ENCODE measurements at places on chromosomes 16 and 17.

GRCh38 chr16:17031484-17032268 is 439.1 kb downstream of the XYLT1 start:
- DNase-seq: no peak

- no peak for DNase-seq
Observed at GRCh38 chr16:62870554-62870953, 834.3 kb upstream of the CDH8 start.

GRCh38 chr16:3889059-3889458 is 8.5 kb upstream of the CREBBP start:
- no peak for DNase-seq

- DNase-seq: no peak
Observed at GRCh38 chr17:27490391-27490790, 34.1 kb downstream of the KSR1 start.

GRCh38 chr17:52306314-52306713 is 147.8 kb upstream of the CA10 start:
- DNase-seq: peak; percentile 5

DNA sequence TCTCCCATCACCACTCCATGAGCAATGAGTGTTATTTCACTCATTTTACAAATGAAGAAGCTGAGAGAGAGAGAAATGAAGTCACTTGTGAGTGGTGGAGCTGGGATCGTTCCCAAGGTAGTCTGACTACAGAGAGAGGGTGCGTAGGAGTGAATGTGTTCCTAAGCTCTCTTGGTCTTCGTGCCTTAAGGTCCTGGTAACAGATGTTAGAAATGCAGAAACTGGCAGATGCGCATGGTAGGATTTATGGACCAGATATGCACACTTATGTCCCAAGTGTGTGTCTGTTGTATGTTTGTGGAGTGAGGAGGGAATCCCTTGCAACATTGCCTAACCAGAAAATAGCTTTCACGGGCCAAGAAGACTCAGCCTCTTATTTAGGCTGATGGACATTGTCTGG is 93.2 kb upstream of the ZNF469 start:
- DNase-seq: no peak

- no peak for DNase-seq
Observed at GRCh38 chr17:77736721-77737120, 221.8 kb upstream of the TNRC6C start.

- DNase-seq: peak; percentile 56
Observed at GRCh38 chr16:69131839-69132423, 457 bp downstream of the CHTF8 start.

GRCh38 chr17:28963841-28964240 is 12.5 kb upstream of the PHF12 start:
- DNase-seq: no peak

DNA sequence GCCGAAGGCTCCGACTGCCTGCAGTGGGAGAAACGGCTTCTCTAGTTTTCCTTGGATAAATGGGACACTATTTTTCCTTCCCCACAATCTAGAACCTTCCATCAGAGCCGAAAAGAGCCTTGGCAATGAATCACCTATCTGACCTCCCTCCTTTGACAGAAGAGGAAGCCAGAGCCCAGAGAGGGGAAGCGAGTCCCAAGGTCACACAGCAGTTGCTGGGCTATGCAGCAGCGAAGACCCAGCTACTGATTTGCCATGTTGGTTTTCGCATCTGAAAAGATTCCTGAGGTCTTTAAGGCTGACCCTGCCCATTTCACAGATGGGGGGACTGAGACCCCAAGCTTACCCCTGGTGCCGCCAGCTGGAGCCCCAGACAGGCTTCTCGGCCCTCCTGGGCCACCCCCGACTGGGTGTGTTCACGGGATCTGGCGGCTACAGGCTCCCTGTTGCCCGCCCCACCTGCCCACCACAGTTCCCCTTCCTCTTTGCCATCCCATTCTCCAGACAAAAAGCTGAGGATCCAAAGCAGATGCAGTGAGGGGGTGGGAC is 45.9 kb downstream of the RAI1 start:
- no peak for DNase-seq

- DNase-seq: no peak
Observed at GRCh38 chr17:81558941-81559806, 7.0 kb upstream of the FAAP100 start.

- no peak for DNase-seq
Observed at GRCh38 chr17:27207073-27207513, 86.8 kb upstream of the WSB1 start.

DNA sequence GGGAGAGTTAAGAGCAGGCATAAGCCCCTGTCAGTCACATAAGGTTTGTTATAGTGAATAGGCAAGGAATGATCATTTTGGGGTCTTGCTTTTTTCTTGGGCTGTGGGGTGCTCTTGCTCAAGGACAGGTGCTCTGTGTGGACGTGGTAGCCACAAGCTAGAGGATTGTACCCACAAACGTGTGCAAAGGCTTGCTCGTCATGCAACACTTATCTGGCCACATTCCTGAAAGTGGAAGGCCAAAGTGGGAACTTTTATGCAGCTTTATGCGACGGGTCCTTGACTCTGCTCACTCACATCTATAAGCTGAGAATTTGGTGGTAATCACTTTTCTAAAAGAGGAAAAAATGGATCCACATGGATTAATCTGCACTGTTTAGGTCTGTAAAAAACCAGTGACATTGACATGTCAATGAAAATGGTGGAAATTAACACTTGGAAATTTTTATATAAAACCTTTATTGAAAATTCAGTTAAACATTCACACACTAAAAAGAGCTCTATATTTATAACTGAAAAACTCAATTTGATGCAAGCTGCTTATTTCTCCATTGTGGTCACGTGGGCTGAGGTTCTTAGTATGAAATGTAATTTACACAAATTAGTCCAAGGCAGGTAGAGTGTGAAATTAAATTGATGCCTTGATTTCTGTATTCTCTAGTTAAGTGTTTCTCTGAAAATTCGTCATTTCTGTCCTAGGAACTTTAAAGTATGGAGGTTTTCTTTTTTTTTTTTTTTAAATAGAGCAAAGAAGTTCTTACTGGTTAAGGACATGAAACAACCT is 162.3 kb downstream of the MSI2 start:
- DNase-seq: no peak

- peak; percentile 78 for DNase-seq
Observed at GRCh38 chr17:1474402-1475189, 17.9 kb downstream of the MYO1C start.

DNA sequence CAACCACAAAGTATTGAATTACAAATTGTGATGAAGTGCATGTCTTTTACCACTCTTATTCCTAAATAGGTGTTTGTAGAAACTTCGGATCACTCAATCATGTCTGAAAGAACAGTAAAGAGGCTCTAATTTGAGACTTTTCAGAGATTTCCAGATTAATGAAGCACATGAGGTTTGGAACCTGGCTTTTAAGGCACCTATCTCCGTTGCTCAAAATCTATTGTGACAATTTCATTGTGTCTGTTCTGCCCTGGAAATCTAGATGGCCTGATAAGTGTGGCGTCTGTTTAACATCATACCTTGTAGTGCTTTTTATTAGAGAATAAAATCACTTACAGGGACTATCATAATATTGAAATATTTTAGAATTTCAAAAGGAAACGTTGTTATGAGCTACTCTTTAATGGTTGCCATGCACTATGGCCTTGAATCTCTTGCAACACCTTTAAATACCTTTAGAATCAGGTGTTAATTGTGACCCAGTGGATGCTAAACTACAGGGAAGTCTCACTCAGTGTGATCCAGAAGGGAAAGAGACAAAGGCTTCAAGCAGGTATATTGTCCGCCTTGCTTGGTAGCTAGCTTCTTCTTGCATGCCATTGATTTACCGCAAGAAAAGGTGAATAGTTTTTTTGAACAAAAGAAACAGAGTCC is 210.3 kb downstream of the CNTNAP4 start:
- no peak for DNase-seq

DNA sequence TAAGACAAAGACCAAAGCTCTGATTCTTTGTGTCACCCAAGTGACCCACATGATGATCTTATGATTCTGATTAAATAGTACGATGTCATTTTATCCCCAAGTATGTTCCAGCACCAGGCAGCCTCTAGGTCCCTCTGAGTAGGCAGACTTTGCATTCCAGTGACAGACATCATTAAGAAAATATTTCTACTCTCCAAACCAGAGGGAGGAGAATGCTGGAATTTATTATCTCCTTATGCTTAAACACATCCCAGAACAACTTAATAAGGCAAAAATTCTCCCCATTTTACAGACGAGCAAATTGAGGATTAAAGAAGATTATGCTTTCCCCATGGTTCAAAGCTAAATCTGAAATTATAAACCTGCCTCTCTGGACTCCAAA is 192.8 kb upstream of the CDH11 start:
- no peak for DNase-seq

GRCh38 chr17:17938388-17939107 is 33.7 kb downstream of the TOM1L2 start:
- no peak for DNase-seq

- peak; percentile 54 for DNase-seq
Observed at GRCh38 chr16:89574681-89575246, 794 bp upstream of the CPNE7 start.

DNA sequence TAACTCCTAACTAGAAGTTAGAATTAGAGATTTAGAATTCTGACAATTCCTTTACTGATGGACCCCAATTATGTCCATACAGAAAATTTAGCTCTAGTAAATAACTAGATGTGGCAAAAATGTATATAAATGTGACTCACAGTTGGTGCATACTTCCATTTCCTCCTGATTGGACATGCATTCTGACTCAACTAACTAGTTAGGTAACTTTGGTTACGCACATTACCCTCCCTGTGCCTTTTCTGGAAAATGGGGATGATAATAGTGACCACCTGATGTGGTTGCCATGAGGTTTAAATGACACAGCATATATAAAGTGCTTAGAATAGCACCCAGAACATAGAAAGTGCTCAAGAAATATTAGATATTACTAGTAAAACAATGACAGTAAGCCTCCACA is 550.0 kb upstream of the SALL1 start:
- no peak for DNase-seq

DNA sequence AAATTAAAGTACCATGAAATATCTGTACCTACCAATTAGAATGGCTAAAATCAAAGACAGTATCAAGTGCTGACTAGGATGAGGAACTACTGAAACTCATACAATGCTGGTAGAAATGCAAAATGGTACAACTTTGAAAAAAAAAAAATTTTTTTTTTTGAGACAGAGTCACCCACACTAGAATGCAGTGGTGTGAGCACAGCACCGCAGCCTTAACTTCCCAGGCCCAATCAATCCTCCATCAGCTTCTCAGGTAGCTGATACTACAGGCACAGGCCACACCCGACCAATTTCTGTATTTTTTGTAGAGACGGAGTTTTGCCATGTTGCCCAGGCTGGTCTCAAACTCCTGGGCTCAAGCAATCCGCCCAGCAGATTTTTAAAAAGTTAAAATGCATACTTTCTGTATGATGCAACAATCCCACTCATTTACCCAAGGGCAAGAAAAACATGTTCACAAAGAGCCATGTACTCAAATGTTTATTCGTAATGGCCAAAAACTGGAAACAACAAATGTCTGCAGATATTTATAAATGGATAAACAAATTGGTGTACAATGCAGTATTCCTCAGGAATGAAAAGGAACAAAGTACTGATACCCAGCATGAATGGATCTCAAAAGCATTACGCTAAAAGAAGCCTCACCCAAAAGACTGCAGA is 8.7 kb downstream of the SMURF2 start:
- no peak for DNase-seq

DNA sequence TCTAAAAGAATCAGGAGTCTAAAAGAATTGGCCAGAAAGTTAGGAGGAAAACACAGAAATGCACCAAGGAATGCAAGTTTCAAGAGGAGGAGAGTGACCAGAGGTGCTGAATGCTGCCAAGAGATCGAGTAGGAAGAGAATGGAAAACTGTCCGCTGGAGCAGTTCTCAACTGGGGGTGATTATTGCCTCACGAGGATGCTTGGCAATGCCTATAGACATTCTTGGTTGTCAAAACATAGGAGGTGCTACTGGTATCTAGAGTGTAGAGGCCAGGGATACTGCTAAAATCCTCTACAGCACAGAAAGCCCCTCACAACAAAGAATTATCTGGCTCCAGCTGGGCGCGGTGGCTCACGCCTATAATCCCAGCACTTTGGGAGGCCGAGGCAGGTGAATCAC is 82.1 kb upstream of the NOL11 start:
- no peak for DNase-seq

GRCh38 chr16:8370374-8371270 is 219.7 kb downstream of the TMEM114 start:
- DNase-seq: no peak

DNA sequence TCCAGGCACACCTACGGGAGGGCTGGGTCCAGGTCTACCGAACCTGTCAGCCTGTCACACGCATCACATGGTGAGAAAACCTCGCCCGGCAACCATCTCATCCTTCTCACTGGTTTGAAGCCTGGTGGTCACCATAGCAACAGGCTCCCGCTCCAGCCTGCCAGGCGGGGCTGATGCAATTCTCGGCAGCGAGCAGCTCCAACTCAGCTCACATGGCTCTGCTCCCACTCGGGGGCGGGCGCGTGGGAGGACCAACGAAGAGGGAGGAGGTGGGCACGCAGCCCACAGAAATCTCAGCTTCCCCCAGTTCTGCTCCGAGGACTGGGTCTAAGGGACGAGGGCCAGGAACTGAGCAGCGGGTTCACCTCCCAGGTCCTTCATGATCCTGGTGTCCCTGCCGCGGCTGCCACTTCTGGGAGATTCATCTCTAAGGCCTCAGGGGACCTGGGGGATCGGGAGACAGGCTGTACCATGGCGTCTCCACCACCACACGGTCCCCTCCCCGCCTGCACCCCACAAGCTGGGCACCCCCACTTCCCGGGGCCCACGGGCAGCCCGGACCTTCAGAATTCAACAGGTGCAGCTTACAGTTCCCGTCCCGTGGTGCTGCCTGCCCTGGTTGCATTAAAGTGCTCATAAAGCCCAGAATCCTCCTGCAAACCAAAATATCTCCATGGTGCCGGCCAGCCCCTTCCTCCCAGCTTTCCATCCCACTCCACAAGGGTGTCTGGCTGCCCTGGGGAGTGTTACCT is 25.8 kb downstream of the ABR start:
- DNase-seq: no peak

- peak; percentile 27 for DNase-seq
Observed at GRCh38 chr16:71426069-71426879, 15.6 kb downstream of the TLE7 start.

- DNase-seq: no peak
Observed at GRCh38 chr16:49280841-49281371, 732 bp downstream of the CBLN1 start.

DNA sequence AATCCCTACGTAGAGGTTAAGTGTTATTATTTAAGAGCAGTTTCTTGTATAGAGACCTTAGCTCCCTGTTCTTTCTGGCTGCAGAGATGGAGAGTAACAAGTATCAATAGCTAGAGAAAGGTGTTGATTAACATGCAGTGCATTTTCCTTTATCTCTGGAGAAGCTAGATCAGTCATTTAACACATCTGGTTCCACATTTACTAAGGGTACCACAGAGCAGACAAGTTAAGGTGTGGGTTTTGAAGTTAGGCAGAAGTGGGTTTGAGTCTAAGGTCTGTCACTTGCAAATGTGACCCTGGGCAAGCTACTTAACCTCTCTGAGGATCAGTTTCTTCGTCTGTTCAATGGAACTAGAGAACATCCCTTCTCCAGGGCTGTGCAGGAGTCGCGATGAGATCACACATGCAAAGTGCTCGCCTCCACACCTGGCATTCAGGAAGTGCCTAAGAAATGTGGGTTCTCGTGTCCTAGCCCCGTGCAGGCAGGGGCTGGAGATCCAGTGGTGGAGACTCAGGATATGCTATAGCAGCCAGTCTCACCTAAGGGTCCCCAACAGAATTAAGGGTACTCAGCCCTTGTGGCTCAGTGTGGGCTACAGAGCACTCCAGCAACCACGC is 224.4 kb downstream of the XYLT1 start:
- no peak for DNase-seq

Data from stimulated activated naive B cell treated with anti-CD40 and anti-IgM and Interleukin-4, amounts not matched to agents 10 μg/mL and 1 μg/mL and 100 μg/mL, for 72 hours (primary cell).